ENCODE measurements at places on chromosomes 1 and 21.

- no peak for DNase-seq
Measured at GRCh38 chr1:83996191-83996590, 2.7 kb downstream of the TTLL7 start.

DNA sequence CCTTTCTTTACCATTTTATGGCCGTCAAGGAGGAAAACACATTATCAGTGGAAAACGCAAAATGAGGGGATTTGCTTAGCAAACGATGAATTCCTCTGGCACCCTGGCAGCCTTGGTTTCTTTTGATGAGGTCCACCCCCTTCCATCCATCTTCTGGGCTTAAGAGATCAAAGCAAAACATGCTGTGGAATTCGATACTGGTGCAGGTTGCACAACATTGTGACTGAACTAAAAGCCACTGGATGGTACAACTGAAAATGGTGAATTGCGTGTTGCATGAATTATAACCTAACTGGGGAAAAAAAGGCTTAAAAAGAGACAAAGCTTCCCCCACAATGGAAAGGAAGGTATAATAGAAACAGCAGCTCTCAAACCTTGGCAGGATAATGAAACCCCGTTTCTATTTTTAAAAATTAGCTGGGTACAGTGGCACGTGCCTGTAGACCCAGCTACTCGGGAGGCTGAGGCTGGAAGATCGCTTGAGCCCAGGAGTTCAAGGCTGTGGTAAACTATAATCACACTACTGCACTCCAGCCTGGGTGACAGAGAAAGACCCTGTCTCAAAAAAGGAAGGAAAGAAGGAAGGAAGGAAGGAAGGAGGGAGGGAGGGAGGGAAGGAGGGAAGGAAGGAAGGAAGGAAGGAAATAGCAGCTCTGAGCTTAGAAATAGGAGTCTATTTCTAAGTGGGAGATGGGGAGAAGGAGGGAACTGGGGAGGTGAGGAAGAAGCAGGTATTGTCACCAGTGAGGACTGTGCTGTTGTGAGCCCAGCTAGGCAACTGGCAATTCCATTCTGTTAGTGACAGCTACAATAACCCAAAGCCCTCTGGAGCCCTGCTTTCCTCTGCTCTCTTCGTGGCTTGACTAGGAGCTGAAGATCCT is 29.0 kb upstream of the LGALS8 start:
- DNase-seq: no peak

DNA sequence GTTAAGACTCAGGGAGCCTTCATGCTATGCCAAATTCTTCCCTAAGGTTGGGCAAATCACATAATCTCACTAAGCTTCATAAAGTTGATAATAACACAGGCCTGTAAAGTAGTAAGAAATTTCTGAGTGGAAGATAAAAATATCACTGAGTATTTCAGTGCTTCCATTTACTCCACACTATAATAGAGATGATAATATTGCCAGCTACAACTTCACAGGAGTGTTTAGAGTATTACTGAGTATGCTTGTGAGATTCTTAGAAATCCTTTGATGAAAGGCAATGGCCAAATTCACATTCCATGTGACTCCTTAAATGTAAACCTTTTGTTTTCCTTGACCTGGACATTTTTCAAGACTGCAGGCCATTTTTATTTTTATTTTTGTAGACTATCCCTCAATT is 10.4 kb downstream of the ITGB3BP start:
- no peak for DNase-seq

DNA sequence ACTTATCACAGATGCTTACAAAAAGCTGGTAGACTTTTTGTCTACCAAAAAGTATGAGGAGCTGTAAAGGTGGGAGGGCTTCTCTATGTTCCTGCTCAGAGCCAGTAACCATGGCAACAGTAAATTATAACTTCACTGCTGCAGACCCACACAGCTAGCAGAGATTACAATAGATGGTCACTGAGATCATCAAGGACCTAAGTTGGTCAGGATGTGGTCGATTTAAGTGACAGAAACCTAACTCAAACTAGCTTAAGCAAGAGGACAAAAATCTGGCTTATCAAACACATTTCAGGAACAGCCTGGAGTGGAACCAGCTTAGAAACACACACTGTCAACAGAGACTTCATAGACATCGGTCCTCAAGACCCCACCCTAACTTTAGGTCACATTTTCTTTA is 113.4 kb upstream of the ATP1A1 start:
- DNase-seq: no peak

DNA sequence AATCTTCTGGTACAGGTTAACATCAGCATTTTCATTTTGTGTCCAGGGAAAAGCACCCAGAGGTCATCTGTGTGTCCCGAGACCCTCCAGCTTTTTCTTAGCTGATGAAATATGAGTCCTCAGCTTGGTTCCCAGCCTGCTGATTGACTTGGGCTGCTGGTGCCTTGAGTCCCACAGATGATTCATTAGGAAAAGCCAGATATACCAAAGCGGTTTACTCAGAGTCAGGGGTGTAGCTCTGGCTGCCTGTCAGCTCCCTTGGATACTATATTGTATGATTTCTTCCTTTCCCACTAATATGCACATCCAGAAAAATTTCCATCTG is 43.7 kb upstream of the MAB21L3 start:
- peak; percentile 76 for DNase-seq

DNA sequence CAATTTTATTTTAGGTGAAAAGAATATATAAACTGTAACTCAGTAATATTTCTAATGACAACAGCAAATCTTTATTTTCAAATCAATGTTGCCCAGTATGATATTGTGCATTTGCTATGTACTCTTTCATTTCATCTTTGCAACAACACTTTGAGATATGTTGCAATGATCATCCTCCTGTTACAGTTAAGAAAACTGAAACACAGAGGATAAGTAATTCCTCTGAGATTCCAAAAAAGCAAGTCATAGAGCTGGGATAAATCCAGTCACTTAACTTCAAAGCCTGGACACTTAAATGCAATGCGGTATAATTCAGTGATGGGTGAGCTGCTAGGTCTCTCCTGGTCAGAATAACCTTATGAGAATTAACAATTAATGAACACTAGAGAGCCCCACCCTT is 48.6 kb upstream of the EXO1 start:
- no peak for DNase-seq

DNA sequence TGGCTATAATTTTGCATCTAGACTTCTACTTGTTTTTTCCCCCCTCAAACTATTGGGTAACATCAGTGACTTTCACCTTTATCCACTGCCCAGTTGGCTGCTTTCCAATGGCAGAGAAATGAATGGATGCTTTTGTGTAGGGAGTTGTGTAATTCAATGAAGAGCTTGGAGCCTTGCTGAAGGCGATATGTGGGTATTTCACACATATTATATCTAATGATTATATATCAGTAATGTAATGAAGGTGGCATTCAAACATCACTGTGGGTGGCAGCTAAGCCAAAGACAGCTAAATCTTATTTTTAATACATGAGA is 81.2 kb downstream of the TGFB2 start:
- peak; percentile 70 for DNase-seq
